H1 (cell line): ENCODE measurements at places on chromosomes 1 and 21.

DNA sequence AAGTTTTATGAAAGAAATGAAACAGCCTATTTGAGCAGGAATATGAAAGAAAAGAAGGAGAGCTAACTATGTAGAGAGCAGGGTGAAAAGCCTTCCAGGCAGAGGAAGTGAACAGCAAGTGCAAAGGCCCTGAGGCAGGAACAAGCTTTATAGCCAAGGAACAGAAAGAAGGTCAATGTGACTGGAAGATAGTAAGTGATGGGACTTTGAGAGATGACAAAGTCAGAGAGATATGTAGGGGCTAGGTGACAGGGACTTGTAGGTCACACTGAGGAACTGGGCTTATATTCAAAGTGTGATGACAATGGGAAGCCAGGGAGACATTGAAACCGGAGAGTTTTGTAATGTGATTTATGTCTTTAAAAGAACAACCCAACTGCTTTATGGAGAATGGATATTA lies 18.9 kb downstream of the PRRX1 start:
- DNase-seq, result no peak

DNA sequence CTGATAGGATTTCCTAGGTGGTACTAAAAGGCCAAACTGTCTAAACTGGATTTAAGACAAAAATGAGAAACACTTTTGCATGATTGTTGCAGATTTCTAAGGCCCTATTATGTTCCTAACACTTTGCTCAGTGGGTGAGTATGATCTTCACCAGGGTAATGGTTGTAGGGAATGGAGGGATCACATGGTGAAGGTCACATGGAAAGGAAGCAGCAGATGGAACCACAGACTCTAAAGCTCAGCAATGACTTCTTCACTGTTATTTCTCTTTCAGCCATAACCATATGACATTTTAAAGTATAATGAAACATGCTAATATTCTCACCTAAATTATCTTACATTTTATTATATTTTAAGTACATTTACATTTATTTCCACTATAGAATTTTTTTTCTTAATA lies 51.5 kb downstream of the CHRM3 start:
- no peak for DNase-seq

DNA sequence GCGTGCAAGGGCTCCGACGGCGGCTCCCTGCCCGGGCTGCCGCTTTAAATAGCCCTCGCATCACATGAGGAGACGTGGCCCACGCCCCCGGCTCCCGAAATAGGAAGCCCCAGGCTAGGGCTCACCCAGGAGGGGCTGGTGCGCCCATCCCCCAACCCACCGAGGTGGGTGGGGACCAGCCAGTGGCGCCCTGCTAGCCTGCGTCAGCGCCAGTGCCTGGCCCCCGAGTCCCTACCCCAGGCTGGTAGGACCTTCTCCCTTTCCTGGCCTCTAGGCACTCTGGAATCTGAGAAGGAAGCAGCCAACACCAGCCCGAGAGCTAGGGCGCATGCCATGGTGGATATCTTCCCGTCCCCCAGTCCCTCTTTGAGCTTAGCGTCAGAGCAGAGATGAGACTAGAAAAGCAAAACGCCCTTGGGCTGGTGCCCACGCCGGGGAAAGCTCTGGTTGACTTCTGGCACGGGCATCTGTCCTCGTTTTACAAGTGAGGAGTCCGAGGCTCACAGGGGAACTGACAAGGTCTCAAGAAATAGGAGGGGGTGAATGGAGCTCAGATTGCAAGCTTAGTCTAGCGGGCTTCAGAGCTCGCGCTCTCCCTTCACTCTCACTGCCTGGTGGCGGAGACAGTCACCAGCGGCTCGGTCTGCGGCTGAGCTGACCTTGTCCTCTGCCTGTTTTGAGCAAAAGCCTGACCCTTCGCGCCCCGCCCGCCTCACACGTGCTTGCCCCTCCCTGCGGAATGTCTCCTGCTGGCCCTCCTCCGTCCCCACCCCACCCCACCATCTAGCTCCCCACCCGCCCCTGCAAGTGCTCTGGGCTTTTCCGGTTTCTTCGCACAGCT lies at the start of gene FABP3:
TSS of gene FABP3 (minus strand) at position 21 of the 841 bp plus-strand sequence. CDS start 62 bp downstream, outside the sequence.
- DNase-seq, result peak; percentile 91

DNA sequence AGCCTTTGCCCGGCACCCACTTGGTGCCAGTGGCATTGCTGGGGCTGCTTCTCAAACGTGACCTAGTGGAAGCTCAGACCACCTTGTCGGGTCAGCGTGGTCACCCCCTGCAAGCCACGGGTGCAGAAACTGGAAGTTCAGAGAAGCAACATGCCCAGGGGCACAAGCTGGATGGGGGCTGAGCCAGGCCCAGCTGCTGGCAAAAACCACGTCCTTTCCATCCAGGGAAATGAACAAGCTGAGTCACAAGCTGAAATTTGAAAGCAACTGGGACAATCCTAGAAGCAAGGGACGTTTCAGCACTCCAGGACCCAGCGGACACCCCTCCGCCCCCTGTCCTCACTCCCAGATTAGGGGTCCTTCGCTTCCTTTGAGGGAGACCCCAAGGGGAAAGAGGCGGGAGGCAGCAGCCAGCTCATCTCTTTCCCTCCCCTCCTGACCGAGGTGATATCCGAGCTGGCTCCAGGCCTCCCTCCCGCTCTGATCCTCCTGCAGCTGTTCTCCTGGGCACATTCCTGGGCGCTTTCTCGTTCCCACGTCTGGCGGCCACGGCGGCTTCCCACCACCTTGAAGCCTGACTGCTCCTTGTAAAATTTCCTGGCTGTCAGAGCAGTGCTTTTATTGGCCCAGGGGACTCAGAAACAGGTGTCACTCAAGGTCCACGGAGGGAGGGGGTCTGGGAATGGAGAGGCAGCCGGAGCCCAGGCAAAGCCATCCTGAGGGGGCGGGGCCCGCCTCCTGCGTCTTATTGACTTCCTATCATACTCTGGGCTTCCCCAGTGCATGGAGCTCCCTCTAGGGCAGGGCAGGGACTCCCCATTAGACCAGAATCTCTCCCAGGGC lies 62.8 kb downstream of the PAX7 start:
- DNase-seq, result peak; percentile 49

DNA sequence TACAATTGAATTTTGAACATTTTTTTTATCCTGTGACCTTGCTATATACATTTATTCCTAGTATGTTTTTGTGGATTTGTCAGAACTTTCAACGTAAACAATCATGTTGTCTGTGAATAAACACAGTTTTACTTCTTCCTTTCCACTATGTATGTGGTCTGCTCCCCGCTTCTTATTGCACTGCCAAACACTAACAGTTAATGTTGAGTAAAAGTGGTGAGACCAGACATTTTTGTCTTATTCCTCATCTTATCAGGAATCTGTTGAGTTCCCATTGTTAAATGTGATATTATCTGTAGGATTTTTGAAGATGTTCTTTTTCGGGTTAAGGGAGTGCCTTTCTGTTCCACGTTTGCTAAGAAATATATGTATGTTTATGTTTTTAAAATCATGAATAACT lies 45.9 kb downstream of the CAMSAP2 start:
- DNase-seq, result no peak

DNA sequence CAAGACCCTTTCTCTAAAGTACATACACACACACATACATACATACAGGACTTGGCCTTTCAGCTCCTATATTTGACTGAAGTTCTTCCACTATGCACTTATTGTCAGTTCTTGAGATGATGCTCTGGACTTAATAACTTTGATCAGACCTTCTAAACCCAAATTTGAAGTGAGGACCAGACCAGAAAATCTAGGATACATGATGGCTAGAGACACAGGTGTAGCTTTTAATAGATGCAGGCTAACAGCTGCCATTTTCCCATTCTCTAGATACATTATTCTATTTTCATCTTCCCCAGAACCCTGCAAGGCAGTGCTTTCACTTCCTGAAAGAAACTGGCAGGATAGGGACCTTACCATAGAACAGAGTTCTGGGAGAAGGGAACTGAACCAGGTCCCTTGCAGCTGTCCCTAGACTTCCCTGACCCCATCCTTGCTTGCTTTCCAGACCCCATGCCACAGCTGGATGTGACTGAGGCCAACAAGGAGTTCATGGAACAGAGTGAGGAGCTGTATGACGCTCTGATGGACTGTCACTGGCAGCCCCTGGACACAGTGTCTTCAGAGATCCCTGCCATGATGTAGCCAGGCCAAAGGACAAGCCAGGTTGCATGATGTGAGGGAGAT lies 14.9 kb upstream of the RAB42 start:
- DNase-seq, result no peak

- DNase-seq, result no peak
These were observed 20.0 kb downstream of the FOXD3 start for GRCh38 chr1:63342402-63342801.

DNA sequence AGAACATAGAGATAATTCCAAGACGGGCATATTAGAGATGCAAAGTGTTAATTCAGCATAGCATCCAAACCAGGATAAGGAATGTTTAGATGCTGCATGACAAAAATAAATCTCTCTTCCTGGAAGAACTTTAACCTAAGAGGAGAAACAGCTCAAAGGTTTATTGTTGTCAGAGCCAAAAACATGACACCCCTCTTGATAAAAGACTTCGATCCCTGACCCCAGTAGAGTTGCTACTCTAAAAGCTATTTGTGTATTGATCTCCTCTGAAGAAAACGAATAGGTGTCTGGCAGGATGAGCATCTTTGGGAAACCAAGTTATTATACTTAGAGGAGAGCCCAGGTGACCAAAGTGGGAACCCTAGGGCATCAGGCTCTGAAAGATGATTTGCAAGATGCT lies 158.1 kb downstream of the PIGK start:
- DNase-seq, result no peak

DNA sequence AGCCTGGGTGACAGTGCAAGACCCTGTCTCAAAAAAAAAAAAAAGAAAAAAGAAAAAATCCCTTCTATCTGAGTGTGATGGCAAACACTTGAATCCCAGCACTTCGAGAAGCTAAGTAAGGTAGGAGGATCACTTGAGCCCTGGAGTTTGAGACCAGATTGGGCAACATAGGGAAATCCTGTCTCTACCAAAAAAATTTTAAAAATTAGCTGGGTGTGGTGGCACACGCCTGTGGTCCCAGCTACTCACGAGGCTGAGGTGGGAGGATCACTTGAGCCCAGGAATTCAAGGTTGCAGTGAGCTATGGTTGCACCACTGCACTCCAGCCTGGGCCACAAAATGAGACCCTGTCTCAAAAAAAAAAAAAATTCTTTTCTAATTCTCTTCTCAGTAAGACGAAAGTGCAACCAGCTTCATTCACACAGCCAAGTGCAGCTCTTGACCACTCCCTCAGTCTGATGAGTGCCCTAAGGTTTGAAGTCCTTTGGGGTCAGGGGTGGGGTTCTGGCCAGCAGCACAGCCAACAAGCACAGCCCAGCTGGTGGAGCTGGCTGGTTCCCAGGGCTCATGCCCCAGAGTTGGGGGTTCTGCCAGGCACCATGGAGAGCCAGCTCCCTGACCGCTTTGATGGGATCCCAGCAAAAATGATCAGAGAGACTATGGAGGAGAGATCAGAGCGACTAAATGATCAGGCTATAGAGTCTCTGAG lies 8.0 kb downstream of the SLC2A5 start:
- no peak for DNase-seq

DNA sequence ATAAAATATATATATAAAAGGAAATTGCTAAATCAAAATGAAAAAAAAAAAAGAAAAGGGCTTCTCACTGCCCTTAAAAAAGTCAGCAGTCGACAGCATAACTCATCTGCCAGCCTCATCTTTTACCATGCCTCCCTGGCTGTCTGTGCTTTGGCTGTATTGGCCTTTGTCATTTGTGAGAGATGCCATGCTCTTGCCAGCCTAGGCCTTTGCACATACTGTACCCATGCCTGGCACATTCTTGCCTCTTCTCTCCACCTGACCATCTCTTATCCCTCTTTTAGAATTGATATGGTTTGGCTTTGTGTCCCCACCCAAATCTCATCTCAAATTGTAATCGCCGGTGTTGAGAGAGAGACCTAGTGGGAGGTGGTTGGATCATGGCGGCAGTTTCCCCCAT lies 37.1 kb downstream of the DIRAS3 start:
- no peak for DNase-seq

DNA sequence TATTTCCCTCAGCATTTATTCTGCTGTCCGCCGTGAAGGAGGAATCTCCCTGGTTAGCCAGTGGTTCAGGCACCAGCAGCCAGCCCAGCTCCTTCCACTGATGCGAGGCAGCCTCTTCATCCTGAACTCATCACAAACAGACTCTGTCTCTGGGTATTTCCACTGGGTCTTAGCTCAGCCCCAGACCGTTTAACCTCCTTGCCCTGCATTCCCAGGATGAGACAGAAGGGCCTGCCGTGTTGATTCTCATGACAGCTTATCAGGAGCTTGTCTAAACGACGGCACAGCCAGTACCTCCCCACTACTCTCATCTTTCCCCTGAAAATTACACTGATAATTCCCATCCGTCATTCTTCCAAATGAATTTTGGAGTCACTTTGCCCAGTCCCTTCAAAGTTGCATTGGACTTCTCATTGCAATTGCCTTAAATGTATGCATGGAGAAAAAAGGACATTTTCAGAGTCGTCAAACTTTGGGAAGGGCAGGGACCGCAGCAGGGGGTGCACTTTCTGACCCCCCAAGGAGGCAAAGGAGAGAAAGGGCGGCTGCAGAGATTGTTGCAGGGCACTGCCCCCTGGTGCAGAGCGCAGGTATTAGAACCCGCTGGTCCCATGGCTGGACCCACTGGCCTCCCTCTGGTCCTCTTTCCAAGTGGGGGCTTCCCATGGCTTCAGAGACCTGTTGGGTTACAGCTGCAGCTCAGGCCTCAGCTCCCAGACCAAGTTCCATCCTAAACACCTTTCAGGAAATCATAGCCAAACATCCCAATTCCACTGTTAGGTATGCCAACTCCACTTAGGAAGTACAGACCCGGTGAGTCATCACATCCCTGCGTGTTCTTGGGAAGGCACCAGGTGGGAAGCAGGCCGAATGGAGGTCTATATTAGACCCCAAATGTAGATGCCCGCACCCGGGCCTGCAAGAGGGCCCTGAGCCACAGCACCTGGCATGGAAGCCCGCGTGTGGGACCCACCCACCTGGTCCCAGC lies 3.7 kb upstream of the MEGF6 start:
- no peak for DNase-seq

- no peak for DNase-seq
These were observed 408.8 kb downstream of the PLA2G4A start for GRCh38 chr1:187237542-187237941.

DNA sequence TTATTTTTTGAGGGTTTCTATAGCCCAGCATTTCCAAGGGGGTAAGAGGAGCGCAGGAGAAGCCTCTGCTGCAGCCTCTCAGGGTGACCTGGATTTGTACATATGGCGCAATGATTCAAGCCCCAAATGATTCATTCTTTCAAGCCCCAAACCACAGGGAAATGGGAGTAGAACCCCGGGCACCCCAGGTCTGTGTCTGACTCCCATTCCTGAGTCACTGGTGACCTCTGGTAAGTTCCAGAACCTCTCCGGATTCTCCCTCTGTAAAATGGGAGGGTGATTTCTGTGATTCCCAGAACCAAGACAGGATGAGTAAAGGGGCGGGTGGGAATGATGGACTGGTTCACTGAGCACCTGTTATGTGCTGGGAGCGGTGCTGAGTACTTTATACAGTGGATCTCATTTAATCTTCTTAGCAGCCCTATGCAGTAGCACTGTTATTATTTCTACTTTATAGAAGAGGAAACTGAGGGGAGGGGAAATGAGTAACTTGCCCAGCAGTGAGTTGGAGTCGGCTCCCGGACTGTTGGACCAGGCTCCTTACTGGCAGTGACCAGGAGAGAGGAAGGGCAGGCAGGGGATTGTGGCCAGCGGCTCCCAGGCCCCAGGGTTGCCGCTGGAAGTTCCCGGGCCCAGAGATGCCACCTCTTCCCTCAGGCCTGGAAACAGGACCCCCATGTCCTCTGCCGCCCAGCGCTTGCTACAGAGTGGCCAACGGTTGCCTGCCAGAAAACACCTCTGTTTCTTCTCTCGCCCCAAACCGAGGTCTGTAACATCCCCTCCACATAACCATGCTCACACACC lies 20.3 kb upstream of the SLC26A9 start:
- DNase-seq, result no peak
